Immature natural killer cell (primary cell): ENCODE measurements at places on chromosomes 4 and X. TPM values are rescaled to one million over a fixed set of nuclear protein-coding genes. Genes with fewer than 3 reads are reported as not detected.

GRCh38 chr4:16931339-16932305, 33.2 kb upstream of the LDB2 start:
- DNase-seq, result no peak

GRCh38 chrX:107971636-107972035, 10.5 kb downstream of the TEX13B start:
- no peak for DNase-seq

DNA sequence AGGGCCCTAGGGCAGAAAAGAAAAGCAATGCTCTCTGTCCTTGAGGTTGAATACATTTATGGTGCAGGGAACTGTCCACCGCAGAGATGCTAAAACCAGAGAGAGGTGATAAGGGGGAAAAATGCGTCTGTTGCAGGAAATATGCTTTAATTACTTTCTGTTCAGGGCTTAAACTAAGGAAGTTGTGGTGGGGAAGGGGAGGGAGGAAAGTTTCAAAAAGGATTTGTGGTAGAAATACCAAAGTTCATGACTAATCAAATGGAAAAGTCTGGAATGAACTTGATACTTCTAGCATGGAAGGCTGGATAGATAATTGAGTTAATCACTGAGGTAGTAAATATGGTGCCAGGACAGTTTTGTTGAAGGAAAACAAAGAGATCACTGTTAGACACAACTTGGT, 99.0 kb downstream of the ASB9 start:
- no peak for DNase-seq

The DGKK gene
- 0.68 TPM for polyA plus RNA-seq

The TFDP3 gene
- not detected for polyA plus RNA-seq

DNA sequence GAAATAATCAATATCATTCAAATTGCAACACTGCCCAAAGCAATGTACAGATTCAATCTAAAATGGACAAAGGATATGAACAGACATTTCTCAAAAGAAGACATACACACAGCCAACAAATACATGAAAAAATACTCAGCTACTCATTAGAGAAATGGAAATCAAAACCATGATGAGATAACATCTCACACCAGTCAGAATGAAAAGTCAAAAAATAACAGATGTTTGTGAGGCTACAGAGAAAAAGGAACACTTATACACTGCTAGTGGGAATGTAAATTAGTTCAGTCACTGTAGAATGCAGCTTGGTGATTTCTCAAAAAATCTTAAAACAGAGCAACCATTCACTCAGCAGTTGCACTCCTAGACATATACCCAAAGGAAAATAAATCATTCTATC, 205.2 kb downstream of the DKK2 start:
- DNase-seq, result no peak

The ALAS2 gene
- polyA plus RNA-seq, result 8.6 TPM

DNA sequence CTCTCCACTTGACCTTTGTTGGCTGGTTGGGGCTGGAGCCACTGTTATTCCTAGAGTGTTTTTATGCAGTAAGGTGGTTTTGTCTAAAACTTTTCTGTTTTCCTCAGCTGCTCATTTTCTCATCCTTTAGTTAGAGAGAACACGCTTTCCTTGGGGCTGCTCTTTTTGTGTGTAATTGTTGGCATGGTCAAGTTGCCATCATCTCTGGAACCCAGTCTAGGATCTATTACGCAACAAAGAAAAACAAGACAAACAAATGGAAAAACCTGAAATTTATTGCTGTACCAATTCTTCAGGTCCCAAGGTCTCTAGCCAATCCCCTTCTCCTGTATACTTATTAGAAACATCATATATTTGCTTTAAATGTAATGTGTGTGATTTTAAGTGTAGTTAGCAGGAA, 1436.3 kb upstream of the DIAPH2 start:
- DNase-seq, result no peak

DNA sequence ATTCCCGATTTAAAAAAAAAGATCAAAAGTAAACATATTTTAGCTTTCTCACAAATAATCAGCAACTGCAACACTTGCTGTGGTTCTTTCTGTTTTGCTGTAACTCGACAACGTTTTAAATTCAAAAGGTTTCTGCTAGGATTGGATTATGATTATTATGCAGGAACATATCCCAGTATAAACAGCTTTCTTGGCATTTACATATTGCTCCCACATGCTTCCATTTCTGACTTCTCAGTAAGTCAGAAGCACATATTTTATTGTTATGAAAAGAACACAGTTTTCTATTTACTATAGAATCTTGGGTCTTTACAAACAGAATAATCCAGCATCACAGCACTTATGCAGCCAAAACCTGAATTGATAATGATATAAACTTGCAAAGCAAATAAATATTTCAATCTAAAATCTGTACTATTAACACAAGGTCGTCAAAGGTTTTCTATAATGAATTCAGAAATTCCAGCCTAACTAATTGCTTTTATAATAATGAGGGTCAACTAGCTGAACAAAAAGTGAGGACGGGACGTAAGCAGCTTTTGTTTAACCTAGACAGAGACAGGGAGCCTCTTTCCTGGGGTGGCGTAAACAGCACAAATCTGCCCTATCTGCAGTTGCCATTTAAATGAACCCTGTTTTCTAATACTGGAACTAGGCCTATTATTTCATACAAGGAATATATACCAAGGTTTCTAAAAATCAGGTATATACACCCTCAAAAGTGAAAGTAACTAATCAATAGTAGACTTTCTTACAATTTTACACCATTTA, 9.8 kb upstream of the PCDH18 start:
- DNase-seq, result no peak

DNA sequence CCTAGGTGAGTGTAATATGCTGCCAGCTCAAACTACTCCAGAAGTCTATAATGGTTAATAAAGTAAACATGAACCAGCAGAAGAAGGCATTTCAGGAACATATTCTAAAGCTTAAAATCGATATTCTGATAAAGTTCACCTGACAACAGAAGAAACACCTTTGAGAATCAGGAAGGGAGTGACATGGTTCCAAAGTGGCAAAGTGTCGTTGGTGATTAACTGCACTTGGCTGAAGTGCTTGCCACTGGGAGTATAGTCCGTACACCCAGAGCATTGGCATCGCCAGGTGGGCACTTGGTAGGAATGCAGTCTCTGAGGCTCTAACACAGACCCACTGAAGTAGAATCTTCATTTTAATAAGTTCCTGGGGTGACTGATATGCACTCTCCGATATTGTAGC, 76.0 kb upstream of the H2AZ1 start:
- no peak for DNase-seq

GRCh38 chrX:140733766-140734342, 24.3 kb downstream of the LINC00632 start:
- DNase-seq, result no peak

DNA sequence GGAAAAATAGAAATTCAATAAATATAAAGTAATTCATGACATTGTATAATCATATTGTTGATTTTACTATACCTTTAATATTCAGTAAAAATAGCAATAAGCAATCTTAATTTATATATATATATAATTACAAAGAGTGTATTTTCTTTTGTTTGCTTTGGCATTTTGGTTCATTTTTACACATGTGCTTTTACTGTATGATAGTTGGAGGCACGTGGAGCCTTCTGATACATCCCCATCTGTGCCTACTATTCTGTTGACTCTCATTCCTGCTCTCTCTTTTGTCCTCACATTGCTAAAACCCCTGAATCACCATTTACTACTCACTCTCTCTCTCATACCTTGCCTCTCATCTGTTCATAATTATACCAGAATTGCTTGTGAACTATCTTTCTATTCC, 106.4 kb upstream of the NDST4 start:
- DNase-seq, result no peak

DNA sequence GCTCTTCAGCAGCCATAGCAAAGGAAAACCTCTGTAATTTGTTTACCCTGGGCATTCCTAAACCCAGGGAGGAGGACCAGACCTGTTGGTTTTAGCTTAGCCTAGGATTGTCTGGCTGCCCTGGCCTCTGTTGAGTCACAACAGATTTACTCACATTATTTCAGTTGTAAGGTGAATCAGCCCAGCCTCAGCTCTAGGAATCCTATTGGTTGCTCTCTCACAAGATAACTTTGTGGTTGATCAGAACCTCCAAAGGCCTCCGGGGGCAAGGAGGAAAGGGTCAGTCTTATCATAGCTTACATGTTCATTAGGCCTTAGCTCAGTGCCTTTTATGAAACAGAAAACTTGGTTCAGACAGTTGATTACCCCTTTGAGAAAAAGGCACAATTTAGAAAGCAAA, 41.0 kb downstream of the PDK3 start:
- no peak for DNase-seq

GRCh38 chr4:43607827-43608461, 715.4 kb downstream of the GRXCR1 start:
- no peak for DNase-seq

DNA sequence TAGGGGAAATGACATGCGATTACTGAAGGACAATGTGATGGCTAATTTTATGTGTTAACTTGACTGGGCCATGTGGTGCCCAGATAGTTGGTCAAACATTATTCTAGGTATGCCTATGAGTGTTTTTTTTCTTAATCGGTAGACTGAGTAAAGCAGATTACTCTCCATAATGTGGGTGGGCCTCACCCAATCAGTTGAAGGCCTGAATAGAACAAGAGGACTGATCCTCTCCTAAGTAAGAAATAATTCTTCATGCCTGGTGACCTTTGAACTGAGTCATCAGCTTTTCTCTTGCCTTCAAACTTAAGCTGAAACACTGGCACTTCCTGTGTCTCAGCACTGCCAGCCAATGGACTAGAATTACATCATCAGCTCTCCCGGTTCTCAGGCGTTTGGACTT, 164.0 kb upstream of the FGF13 start:
- no peak for DNase-seq

- DNase-seq, result no peak
These were observed 331.8 kb upstream of the TENM3 start for GRCh38 chr4:181911420-181911819.

The TMEM144 gene
- polyA plus RNA-seq, result 0.36 TPM

The USP51 gene
- not detected for polyA plus RNA-seq

The SPATA4 gene
- not detected for polyA plus RNA-seq

GRCh38 chr4:22192084-22192511, 243.5 kb upstream of the KCNIP4 start:
- no peak for DNase-seq

DNA sequence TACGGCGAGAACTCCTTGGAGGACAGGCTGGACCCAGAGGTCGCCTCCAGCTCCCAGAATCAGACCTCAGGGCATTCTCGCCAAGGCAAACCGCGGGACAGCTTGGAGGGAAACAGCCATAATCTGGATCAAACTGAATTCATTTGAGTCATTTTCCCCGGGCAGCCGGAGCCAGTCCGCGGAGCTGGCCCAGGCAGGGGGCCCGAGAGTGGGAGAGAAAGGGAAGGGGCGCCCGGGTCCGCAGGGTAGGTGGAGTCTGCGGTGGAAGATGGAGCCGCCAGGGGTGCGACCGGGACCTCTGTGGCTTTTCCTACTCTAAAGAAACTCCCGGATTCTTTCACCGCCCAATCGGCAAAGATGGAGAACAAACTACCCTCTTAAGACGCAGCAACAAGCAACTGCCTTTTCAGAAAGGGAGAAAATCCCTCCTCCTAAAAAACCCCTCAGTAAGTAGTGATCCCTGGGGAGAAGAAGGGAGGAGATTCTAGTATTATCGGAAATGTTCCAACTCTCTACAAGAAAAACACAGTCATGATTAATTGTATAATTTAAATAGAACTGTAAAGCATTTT, 5.2 kb downstream of the NKX3-2 start:
- no peak for DNase-seq

The SSX4 gene
- not detected for polyA plus RNA-seq
